SJCRH30 (cell line): ENCODE measurements at places on chromosomes 7 and 10. TPM values are rescaled to one million over a fixed set of nuclear protein-coding genes. Genes with fewer than 3 reads are reported as not detected.

DNA sequence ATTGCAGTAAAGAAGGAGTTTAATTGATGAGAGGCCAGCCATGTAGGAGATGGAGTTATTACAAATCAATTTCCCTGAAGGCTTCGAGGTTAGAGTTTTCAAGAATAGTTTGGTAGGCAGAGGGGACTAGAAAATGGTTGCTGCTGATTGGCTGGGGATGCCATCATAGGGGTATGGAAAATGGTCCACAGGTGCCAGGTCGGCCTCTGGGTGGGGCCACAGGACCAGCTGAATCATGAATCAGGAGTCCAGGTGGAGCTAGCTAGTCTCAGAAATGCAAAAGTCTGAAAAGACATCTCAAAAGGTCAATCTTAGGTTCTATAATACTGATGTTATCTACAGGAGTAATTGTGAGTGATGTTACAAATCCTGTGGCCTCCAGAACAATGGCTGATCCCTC is 714.0 kb upstream of the GHITM start:
- H3K27ac ChIP-seq, result no peak overlapping the region
- no peaks in the 10 kb centered on the region for H3K4me1 ChIP-seq
- no peaks in the 10 kb centered on the region for H3K36me3 ChIP-seq

- H3K27ac ChIP-seq, result no peak overlapping the region
- peaks cover 53% of the 10 kb centered on the region for H3K4me1 ChIP-seq
- no peaks in the 10 kb centered on the region for H3K36me3 ChIP-seq
- H3K4me3 ChIP-seq, result no peak overlapping the region
These were observed 48.7 kb downstream of the CAV1 start for GRCh38 chr7:116573541-116573940.

DNA sequence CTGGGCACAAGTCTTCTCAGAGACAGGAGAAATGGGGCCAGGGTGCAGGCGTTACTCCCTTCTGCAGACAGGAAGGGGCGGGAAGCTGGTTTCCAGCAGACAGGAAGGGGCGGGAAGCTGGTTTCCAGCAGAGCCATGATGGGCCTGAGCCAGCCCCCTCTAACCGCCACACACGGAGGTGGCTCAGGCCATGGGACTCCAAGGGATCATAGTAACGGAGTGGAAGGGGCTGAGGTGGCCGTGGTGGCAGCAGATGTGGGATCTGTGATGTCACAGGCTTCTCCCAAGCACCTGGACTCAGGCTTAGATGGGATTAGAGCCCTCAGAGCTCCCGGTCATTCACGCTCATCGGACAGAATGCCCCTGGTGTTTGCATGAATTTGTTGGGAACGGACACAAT is 177.8 kb downstream of the USP6NL start:
- peak overlapping the region; percentile 49 for H3K4me3 ChIP-seq
- H3K27me3 ChIP-seq, result no peaks in the 10 kb centered on the region
- H3K36me3 ChIP-seq, result no peaks in the 10 kb centered on the region
- DNase-seq, result peak; percentile 75

DNA sequence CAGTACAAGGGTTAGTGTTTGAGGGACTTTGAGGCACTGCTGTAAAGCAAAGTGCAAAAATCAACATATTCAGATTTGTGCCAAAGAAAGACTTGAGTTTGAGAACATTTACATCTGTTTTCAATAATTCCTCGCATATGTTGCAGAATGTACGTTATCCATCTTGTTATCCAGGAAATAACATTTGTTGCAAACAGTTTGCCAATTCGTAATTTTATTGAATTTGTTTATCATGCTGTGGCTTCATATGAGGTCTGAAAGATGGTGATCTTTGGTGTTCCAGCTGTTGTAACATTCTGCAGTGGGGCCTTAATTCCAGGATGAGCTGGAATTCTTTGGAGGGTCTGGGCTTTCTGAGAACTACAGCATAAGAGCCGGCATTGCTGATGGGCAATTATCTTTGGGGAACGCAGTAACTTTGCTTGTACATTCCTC is 396.2 kb downstream of the LRMDA start:
- no peaks in the 10 kb centered on the region for H3K36me3 ChIP-seq
- H3K4me1 ChIP-seq, result no peaks in the 10 kb centered on the region
- DNase-seq, result no peak
- no peak overlapping the region for H3K4me3 ChIP-seq

GRCh38 chr10:71264345-71265200 is 52.2 kb downstream of the UNC5B start:
- H3K36me3 ChIP-seq, result no peaks in the 10 kb centered on the region
- no peak for DNase-seq
- H3K27me3 ChIP-seq, result no peaks in the 10 kb centered on the region
- no peak overlapping the region for H3K4me3 ChIP-seq

- no peaks in the 10 kb centered on the region for H3K36me3 ChIP-seq
- H3K27me3 ChIP-seq, result no peaks in the 10 kb centered on the region
- H3K4me3 ChIP-seq, result no peak overlapping the region
- H3K4me1 ChIP-seq, result peaks cover 27% of the 10 kb centered on the region
- no peak overlapping the region for H3K27ac ChIP-seq
These were observed 299.1 kb downstream of the PLXNA4 start for GRCh38 chr7:132276976-132277725.

- H3K4me3 ChIP-seq, result no peak overlapping the region
- DNase-seq, result no peak
- 0 out of 2 replicates have a peak, but pooled peaks cover 3% of the 10 kb centered on the region for H3K27me3 ChIP-seq
- no peaks in the 10 kb centered on the region for H3K36me3 ChIP-seq
These were observed 40.0 kb upstream of the EIF4H start for GRCh38 chr7:74134117-74134620.

- no peak overlapping the region for H3K4me3 ChIP-seq
- no peak overlapping the region for H3K27ac ChIP-seq
- no peaks in the 10 kb centered on the region for H3K36me3 ChIP-seq
These were observed 124.2 kb downstream of the TES start for GRCh38 chr7:116334555-116334954.

DNA sequence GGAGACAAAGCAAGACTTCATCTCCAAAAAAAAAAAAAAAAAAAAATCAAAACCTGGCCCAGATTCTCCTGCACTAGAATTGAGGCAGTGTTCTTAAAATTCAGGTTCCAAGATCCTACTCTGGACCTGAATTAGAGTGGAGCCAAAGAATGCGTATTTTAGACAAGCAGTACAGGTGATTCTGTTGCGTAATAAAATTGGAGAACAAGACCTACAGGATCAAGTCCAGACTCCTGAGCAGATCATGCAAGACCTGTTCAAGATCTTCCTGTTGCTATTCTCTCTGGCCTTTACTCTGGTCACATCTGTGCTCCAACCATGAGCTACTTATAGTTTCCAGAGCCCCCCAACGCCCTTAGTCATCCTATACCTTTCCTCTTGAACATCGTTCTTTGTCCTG is 51.5 kb upstream of the RSBN1L start:
- peaks cover 61% of the 10 kb centered on the region for H3K36me3 ChIP-seq
- no peaks in the 10 kb centered on the region for H3K4me1 ChIP-seq
- no peaks in the 10 kb centered on the region for H3K27me3 ChIP-seq
- no peak overlapping the region for H3K4me3 ChIP-seq
- DNase-seq, result peak; percentile 9
- no peak overlapping the region for H3K27ac ChIP-seq

DNA sequence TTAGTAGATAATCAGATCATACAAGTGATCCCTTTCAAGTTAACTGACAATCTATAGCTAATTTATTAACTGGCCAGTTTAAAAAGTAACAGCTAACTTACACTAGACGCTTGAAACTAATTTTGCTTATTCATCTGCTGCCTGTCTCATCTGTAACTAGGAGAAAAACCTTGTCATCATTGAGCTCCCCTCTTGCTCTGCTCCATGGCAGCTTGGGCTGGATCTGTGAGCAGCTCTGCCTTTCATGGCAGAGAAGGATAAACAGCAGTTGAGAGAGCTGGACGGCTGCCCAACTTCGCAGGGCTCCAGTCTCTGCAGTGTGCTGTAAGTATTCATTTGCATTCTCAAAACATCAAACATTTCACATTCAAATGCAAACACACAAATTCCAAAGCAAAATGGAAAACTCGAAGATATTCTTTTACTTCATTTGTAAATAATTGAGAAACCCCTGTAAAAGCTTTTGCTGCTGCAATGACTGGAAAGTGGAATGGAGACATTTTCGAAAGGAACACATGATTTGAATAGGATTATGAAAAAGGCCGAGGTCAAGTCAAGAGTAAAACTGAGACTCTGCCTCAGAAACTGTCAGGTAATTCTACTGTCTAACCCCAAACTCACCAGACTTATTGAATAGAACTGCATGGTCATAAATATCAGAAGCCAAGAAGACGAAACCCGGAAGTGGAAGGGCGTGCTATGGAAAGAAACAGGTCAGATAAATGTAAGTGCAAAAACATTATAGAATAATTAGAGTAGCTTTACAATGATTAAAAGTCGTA is 17.6 kb downstream of the SLC35B4 start:
- no peaks in the 10 kb centered on the region for H3K27me3 ChIP-seq
- DNase-seq, result no peak
- no peak overlapping the region for H3K27ac ChIP-seq
- H3K36me3 ChIP-seq, result peaks cover 46% of the 10 kb centered on the region
- no peak overlapping the region for H3K4me3 ChIP-seq

DNA sequence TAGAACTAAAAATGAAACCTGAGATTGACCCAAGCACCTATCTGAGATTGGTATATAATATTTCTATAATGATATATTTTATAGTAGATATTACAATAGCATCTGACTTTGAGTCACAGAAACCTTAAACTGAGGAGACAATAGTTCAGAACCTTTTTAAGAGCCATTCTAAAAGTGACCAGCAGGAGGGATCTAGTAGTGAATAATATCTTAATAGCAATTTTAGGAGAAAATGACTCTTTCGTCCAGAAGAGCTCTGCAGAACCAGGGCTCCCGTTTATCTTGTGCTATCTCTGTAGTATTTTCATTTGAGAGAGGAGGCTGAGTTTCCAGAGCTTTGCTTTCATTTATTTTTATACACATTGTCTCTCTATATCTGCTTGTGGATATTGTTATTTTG is 68.1 kb downstream of the PODXL start:
- H3K27me3 ChIP-seq, result no peaks in the 10 kb centered on the region
- no peaks in the 10 kb centered on the region for H3K4me1 ChIP-seq
- no peak overlapping the region for H3K4me3 ChIP-seq
- H3K36me3 ChIP-seq, result peaks cover 3% of the 10 kb centered on the region; the same call in 1 of the 2 replicates
- DNase-seq, result no peak

- H3K4me1 ChIP-seq, result no peaks in the 10 kb centered on the region
- peaks cover under 1% of the 10 kb centered on the region; the same call in 1 of the 2 replicates for H3K27me3 ChIP-seq
- no peak overlapping the region for H3K4me3 ChIP-seq
- DNase-seq, result no peak
- no peak overlapping the region for H3K27ac ChIP-seq
These were observed 297.3 kb upstream of the COBL start for GRCh38 chr7:51613911-51614357.

GRCh38 chr7:37110660-37111424 is 337.8 kb downstream of the ELMO1 start:
- no peak overlapping the region for H3K4me3 ChIP-seq
- H3K27me3 ChIP-seq, result no peaks in the 10 kb centered on the region
- peak overlapping the region; percentile 75 for H3K27ac ChIP-seq
- peaks cover 32% of the 10 kb centered on the region for H3K4me1 ChIP-seq
- DNase-seq, result peak; percentile 77

DNA sequence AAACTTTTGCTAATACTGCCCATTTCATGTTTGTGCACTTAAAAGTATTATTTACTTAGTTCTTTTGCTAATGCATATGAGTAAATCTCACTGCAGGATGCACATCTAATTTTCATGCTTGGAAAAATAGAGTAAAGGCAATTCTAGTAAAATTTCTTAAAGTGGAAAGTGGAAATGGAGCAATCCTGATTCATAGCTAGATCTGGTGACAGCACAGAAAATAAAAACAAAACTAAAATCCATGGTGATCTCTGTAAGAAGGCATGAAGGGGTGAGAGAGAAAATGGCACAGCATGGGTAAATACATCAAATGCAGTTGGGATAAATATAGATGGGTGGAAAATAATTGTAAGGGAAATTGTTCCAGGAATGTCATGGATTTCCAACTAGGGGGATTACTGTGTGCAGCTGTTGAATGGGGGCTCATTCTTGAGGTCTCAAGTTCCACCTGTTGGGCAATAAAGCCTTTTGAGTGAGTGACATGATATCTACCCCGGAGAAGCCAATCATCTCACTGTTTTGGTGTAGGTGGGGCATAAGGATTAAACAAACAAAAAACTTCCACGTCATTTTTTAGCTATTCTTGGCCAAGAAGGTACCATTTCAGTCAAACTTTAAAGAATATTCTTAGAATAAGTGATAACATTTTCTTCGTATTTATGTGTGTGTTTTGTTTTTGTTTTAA is 1.7 kb upstream of the MCU start:
- peaks cover 50% of the 10 kb centered on the region for H3K4me1 ChIP-seq
- DNase-seq, result peak; percentile 89
- no peaks in the 10 kb centered on the region for H3K27me3 ChIP-seq
- no peak overlapping the region for H3K4me3 ChIP-seq

DNA sequence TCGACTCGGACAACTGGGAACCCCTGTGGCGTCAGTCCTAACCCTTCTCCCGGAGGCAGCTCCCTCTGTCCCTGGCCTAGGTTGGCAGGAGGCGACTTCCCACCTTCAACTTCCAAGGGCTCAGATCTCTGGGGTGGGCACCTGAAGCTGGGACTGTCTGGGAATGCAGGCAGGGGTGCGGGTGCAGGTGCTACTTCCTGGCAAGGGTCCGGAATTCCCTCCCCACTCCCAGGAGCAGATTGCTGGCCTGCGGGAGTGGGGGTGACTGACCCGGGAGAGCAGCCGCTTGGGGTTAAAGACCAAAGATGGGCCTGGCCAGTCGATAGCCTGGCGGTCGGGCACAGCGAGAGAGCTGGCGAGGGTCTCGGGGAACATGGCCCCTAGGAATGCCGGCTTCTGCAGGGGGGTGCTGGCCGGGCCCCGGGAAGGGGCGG is 387 bp downstream of the EPHA1 start:
- H3K4me3 ChIP-seq, result no peak overlapping the region
- H3K4me1 ChIP-seq, result peaks cover 4% of the 10 kb centered on the region
- H3K36me3 ChIP-seq, result no peaks in the 10 kb centered on the region
- no peak overlapping the region for H3K27ac ChIP-seq
- no peak for DNase-seq

DNA sequence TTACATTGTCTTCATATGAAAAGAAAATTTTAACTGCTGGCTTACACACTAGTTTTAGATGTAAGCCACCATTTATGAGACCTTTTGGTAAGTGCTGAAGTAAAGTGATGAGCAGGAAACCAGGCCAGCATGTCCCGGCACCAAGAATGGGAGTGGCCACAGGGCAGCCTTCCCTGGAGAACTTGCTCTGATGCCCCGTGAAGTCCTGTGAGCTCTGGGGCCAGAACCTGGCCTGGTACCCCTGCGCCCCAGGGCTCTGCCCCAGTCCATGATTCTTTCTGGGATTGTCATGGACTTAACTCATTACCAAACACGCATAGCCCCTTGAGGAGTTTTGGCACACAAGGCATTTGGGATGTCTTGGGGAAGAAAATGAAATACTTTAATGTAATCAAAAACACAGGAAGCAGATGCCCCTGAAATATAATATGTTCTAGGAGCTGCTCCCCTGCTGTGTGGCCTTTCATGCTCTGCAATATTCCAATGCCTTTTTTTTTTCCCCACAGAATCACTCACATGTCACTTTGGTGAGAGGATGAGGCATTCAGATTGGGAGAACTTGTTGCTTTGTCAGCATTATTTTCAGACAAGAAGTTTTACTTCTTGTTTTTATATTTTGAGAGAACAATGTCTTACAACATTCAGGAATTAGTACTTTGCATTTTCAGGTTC is 53.1 kb upstream of the CXCL12 start:
- no peak for DNase-seq
- H3K4me1 ChIP-seq, result no peaks in the 10 kb centered on the region
- H3K4me3 ChIP-seq, result no peak overlapping the region
- H3K36me3 ChIP-seq, result no peaks in the 10 kb centered on the region
- no peak overlapping the region for H3K27ac ChIP-seq
- no peaks in the 10 kb centered on the region for H3K27me3 ChIP-seq

Gene TMEM176B
- not detected in 2 replicates for total RNA-seq

Gene ZNF804B
- 0.04 and 0.05 TPM in 2 replicates for total RNA-seq

Gene TRPV5
- total RNA-seq, result not detected in 2 replicates

Gene CLCN1
- not detected in 2 replicates for total RNA-seq

Gene TMEM139
- total RNA-seq, result 0.97 and 2.5 TPM in 2 replicates

Gene PLEKHS1
- 6.1 and 7.3 TPM in 2 replicates for total RNA-seq

Gene PTF1A
- total RNA-seq, result not detected in 2 replicates

Gene GPC2
- 16.7 and 17.2 TPM in 2 replicates for total RNA-seq
